ENCODE measurements at places on chromosomes 11 and 22.
A peak's percentile ranks its signal among the peaks of the same experiment; 100 is the strongest.

DNA sequence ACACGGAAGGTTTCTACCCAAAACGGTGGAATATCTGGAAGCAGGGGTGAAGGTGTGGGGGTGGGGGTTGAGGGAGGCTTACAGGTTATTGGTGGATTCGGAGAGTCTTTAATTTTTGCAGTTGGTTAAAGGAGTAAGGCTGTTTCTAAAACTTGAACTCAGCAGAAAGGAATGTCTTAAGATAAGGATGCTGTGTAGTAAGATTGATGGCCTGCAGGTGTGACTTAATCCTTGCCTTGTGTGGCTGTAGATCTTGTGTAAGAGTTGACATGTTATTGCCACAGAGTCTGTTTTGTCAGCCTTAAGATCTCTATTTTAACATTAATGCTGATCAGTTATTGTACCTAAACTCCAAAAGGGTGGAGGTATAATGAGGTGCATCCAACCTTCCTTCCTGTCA, 16.4 kb upstream of the OR6M1 start:
- no peak for DNase-seq

DNA sequence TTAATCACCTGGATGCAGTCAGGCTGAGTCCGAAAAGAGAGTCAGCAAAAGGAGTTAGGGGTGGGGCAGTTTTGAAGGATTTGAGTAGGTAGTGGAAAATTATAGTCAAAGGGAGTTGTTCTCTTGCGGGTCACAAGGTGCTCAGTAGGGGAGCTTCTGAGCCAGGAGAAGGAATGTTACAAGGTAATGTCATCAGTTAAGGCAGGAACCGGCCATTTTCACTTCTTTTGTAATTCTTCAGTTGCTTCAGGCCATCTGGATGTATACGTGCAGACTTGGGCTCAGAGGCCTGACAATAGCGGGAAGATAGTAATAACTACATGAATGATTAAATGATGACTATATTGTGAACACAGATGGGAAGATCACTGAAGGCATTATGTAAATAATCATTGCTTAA, 6.2 kb downstream of the SC5D start:
- no peak for DNase-seq

- DNase-seq = no peak
These were observed at the start of gene AIFM3 for GRCh38 chr22:20966883-20967696. Gene AIFM3 (plus strand): TSS chr22:20967255. CDS start chr22:20967945, 690 bp downstream.

DNA sequence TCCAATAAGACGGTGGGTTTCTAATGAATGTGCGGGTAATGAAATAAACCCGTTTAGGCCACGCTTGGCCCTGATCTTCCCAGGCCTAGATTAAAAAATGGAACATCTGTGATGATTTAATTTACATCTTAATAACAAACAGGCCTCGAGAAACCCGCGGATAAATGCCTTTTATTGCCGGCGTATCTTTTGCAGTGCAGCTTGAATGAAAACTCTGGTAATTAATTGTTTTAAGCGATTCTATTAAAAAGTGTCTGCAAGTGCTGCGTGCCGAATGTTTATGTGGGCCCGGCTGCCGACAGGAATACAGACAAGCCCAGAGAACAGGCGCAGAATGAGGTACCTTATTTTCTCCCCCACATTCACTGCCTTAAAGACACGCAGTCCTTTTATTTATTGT, 420.7 kb downstream of the MN1 start:
- DNase-seq = no peak

DNA sequence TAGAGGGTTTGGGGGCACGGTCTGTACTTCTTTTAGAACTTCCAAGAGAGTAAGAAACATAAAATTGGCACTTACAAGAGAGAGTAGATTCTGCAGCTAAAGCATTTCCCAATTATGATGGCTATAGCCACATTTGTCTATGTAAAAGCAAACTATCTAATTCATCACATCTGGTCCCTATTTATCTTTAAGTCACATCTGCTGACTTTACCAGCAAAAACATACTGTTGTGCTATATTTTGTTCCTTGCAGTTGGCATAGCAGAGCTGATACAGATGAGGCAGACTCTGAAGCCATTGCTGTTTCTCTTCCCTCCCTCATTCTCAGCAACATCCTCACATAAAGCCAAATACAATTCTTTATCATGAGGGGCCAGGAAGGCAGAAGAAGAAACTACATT, 1533.5 kb upstream of the RAG2 start:
- DNase-seq = no peak

GRCh38 chr22:24805790-24806662, at the start of gene SGSM1:
Gene SGSM1 (plus strand): TSS chr22:24806211. CDS start chr22:24806326, 115 bp downstream.
- DNase-seq = peak; percentile 80

DNA sequence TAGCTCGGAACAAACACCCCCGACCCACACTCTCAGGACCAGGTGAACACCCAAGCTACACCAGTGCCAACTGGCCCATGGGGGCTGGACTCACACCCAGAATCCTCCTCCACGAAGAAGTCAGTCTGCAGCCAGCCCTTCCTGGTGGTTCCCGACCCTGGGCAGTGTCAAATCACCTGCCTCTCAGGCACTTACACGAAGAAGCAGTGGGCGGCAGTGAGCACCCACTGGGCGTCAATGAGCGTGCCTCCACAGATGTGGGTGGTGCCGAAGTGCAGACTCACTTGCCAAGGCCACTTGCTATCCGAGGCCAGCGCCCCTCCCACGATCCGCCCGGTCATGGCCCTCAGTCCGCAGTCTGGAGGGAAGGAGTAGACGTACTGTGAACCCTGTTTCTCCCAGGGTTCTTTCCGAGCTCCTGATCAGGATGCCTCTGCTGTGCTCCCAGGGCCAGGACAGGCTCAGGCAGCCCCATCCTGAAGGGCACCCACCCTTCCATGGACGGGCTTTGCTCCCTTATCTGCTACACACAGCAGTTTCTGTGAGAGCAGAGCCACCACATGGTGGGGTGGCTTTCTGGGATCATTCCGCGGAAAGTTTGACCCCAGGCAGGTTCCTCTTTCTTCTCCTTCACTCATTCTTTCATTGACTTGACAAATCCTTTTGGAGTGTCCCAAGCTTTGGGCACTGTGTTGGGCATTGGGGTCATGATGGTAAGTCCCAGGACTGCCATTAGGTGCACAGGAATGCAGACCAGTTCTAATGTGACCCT, 19.4 kb downstream of the TMPRSS13 start:
- DNase-seq = no peak

- peak; percentile 35 for DNase-seq
These were observed 32.2 kb upstream of the AQP11 start for GRCh38 chr11:77557553-77557952.

- DNase-seq = no peak
These were observed 6.0 kb upstream of the PAX6 start for GRCh38 chr11:31817054-31817620.

DNA sequence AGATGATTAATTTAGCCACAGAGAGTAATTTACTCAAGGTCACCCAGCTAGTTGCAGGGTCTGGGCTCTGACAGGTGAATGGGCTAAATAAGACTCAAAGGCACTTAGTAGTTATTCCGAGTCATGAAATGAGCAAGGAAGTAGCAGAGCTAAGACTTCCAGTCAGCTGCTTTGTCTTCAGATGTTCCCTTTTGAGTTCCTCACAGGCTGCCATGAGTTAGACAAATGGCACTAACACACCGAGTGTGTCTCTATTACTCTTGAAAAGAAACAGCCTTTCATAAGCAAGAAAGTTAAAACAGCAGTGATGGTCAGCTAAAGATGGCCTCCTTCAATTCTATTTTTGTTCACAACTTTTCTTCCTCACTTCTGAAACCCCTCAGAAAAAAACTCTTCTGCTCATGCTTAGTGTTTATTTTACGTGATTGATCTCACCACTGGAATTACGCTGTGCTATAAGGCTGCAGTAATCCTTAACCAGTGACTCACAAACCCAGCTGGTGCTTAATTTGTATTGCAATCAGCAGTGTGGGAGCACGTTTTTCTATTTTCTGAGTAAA, 389.1 kb downstream of the AASDHPPT start:
- no peak for DNase-seq

DNA sequence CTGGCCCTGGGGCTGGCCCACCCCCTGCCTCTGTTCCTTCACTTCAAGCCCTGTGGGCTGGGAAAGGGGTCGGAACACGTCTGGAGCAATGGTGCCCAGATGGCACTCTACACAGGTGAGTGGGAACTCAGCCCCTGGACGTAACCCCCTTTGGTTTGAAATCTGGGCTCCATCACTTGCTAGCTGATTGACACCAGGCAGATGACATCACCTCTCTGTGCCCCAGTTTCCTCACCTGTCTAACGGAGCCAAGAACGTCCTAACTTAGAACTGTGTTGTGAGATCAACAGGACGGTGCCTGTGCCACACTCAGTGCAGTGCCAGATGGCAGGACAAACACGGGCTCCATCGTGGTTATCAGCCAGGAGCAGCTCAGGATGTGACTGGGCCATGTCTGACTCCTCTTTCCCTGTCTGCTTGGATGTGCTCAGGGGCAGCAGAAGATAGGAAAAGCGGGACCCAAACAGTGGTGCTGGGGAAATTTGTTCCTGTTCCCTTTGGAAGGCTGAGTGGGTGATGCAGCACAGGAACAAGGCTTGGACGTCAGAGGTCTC, 24.4 kb downstream of the NPTXR start:
- DNase-seq = no peak

GRCh38 chr11:67372993-67373647, at the start of gene CLCF1:
Gene CLCF1 (minus strand): TSS chr11:67373598. CDS start chr11:67373539, 59 bp downstream.
- peak; percentile 71 for DNase-seq

DNA sequence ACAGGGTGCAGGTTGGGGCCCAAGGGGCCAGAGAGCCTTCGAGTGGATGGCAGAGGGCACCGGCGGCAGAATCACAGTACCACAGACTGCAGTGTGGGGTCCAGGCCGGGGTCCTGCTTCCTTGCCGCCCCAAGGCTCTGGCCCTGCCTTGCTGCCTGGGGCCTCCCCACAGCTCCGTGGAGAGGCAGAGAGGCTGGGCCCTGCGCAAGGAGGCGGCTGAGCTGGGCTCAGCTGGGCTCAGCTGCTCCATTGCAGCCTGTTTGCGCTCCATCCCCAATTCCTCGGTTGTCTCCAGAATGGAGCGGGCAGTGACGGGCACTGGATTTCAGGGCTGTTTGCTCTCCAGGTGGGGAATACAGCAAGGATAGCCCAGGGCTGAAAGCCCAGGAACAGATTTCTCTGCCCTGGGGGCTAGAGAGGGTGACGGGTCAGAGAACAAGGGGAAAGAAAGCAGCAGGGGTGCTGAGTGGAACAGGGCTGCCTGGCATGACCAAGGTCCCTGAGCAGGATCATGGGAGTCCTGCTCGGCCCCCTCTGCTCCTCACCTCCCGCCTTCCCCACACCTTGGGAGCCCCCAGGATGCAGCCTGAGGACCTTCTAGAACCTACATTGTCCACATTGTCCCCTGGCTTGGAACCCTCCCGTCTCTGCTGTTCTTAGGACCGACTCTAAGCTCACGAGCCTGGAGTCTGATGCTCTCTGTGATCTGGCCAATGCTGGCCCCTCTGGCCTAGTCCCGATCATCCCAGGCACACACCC, 18.9 kb downstream of the MRGPRG start:
- no peak for DNase-seq

DNA sequence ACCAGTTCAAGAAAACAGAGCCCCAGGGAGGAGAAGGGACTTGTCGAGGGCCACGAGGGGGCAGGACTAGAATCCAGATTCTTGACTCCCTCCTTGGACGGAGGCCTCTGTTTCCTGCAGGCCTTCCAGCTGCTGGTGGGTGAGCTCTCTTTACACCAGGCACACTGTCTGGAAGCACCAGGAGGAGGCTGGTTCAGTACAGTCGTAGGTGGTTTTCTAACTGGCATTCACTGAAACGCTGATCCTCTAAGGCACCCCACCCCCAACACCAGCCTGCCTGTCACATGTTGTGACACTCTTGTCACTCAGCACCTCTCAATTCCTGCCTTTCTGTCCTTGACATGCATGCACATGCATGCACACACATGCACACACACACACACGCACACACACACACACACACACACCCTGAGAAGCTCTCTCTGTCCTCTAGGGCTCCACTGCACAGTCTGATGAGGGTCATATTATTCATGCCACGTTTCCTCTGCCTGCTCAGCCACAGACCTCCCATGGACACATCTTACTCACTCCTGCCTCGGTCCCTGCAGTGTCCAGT, 751 bp downstream of the MS4A10 start:
- DNase-seq = no peak

- DNase-seq = peak; percentile 64
These were observed 121.3 kb downstream of the APOL5 start for GRCh38 chr22:35838855-35839576.

DNA sequence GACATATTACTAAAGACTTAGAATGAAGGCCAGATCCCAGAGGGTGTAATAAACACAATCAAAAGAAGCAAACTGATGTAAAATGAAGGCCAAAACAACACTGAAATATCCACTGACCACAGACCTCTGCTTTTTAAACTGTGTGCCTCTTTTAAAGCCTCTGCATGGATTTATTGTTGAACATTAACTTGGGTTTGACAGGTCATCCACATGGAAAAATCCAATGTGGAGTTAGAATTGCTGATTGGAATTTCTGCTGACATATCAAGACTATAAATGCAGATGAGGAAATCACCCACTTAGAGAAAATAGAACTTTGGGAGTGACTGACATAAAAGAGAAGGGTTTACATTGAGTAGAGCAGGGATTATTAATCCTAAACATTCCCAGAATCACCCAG, 853.9 kb upstream of the RAG2 start:
- no peak for DNase-seq

DNA sequence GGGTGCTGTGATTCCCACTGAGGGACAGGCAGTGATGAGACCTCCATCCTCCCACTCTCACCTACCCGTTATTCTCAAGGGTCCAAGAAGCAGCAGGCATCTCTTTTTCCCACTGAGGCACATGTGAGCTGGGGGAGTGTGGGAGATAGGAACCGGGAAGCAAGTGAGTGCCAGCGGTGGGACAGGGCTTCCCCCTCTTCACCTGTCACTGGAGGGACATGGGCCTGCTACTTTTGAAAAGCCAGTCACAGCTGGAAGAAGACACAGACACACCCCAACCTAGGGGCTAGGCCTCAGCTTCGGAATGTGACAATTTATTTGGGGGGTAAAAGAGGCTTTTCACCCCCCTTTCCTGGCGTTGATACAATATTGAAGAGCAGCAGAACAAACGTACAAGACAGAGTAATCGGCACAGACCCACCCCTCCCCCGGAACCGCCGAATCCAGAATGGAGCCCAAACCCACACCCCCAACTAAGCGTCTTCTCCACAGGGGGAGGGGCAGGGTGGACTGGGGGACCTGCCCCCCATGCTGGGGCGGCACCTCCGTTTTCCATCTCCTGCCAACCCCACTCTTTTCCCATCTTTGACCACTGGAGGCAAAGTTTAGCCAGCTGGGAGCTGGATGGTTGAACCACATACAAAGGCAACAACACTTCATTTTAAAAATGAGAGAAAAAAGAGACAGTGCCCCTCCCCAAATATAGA, 10.7 kb downstream of the CBX6 start:
- no peak for DNase-seq

GRCh38 chr11:34145847-34146381, 40.5 kb downstream of the NAT10 start:
- DNase-seq = no peak

Measured in colonic mucosa (tissue), 4 donors.